Lung microvascular endothelial cell (primary cell): ENCODE measurements at places on chromosomes 3 and 15. TPM values are rescaled to one million over a fixed set of nuclear protein-coding genes. Genes with fewer than 3 reads are reported as not detected.

Gene MYZAP
- 49.7 and 86.3 TPM in 2 replicates for total RNA-seq

Gene PYGO1
- total RNA-seq, result under 0.01 and 0.22 TPM in 2 replicates

Gene ARNT2
- under 0.01 and 0.22 TPM in 2 replicates for total RNA-seq

Gene HERC2
- 36.0 and 48.6 TPM in 2 replicates for total RNA-seq

Gene CIB1
- 31.2 and 36.0 TPM in 2 replicates for total RNA-seq

Gene UACA
- 102 and 189 TPM in 2 replicates for total RNA-seq

Gene LRCH3
- total RNA-seq, result 30.9 and 77.0 TPM in 2 replicates

Gene PPM1L
- 0.44 and 0.99 TPM in 2 replicates for total RNA-seq

Gene GUCA1C
- total RNA-seq, result not detected in 2 replicates

Gene GOLGA6B
- not detected in 2 replicates for total RNA-seq

Gene PLS1
- total RNA-seq, result 0.44 and 0.60 TPM in 2 replicates

Gene PLCB2
- total RNA-seq, result under 0.01 and 0.44 TPM in 2 replicates

Gene FEZF2
- not detected in 2 replicates for total RNA-seq

Gene TGM4
- under 0.01 TPM in 1 of 2 replicates, not detected in the other for total RNA-seq

Gene FGF7
- not detected in 2 replicates for total RNA-seq

Gene MED12L
- total RNA-seq, result under 0.01 TPM in 1 of 2 replicates, not detected in the other

Gene SLC26A6
- 8.3 and 9.7 TPM in 2 replicates for total RNA-seq

Gene KLF15
- total RNA-seq, result 1.5 and 8.1 TPM in 2 replicates

Gene GOLGA6L9
- 0.60 and 0.87 TPM in 2 replicates for total RNA-seq

Gene DUOXA2
- total RNA-seq, result not detected in 2 replicates

Gene LIPH
- total RNA-seq, result not detected in 2 replicates

Gene UBE2E1
- 98.8 and 106 TPM in 2 replicates for total RNA-seq

Gene LRRC49
- 3.0 and 3.7 TPM in 2 replicates for total RNA-seq

Gene SPINK8
- not detected in 2 replicates for total RNA-seq

Gene TM6SF1
- 30.9 and 51.6 TPM in 2 replicates for total RNA-seq

Gene C3orf85
- not detected in 2 replicates for total RNA-seq

Gene RSRC1
- total RNA-seq, result 21.4 and 26.8 TPM in 2 replicates

Gene CCR3
- not detected in 2 replicates for total RNA-seq

Gene ITGB5
- 49.2 and 90.2 TPM in 2 replicates for total RNA-seq

Gene NEIL1
- 7.0 and 13.3 TPM in 2 replicates for total RNA-seq

Gene GABRR3
- total RNA-seq, result not detected in 2 replicates

Gene FAM174B
- 57.3 and 92.3 TPM in 2 replicates for total RNA-seq

Gene TMCC1
- total RNA-seq, result 18.1 and 58.7 TPM in 2 replicates

Gene FGD5
- 74.3 and 86.1 TPM in 2 replicates for total RNA-seq

Gene AADACL2
- total RNA-seq, result not detected in 2 replicates

Gene NGLY1
- total RNA-seq, result 17.7 and 25.2 TPM in 2 replicates

Gene PIF1
- 1.8 and 5.4 TPM in 2 replicates for total RNA-seq

Gene SEMA5B
- total RNA-seq, result under 0.01 TPM in 2 replicates

Gene ZNF502
- 2.0 and 2.6 TPM in 2 replicates for total RNA-seq

Gene SEMA3B
- total RNA-seq, result 0.44 and 0.60 TPM in 2 replicates

Gene CIB2
- 2.2 and 2.8 TPM in 2 replicates for total RNA-seq

Gene C3orf70
- total RNA-seq, result 0.65 and 1.8 TPM in 2 replicates

Gene SUSD5
- under 0.01 and 0.87 TPM in 2 replicates for total RNA-seq

Gene SPATA12
- total RNA-seq, result 0.44 TPM in 1 of 2 replicates, not detected in the other

Gene WDR93
- total RNA-seq, result not detected in 2 replicates

Gene ZIC1
- total RNA-seq, result not detected in 2 replicates

Gene TPRG1
- under 0.01 and 0.22 TPM in 2 replicates for total RNA-seq

Gene ISLR2
- total RNA-seq, result under 0.01 and 0.20 TPM in 2 replicates

Gene CCDC54
- total RNA-seq, result not detected in 2 replicates
